ENCODE measurements at places on chromosomes 5 and 9. TPM values are rescaled to one million over a fixed set of nuclear protein-coding genes. Genes with fewer than 3 reads are reported as not detected.

Gene BRD9
- total RNA-seq, result 42.0 TPM

Gene PDE8B
- 15.5 TPM for total RNA-seq

Gene RASGRF2
- total RNA-seq, result 13.4 TPM

Gene RGS7BP
- total RNA-seq, result 21.2 TPM

Gene TNFSF15
- total RNA-seq, result 0.23 TPM

Gene PIP5K1B
- 7.6 TPM for total RNA-seq

Gene IL13
- not detected for total RNA-seq

Gene ACER2
- total RNA-seq, result 7.4 TPM

Gene IL11RA
- total RNA-seq, result 7.2 TPM

Gene GRM6
- total RNA-seq, result 0.23 TPM

Gene PLEKHG4B
- total RNA-seq, result 4.2 TPM

Gene CBY3
- total RNA-seq, result 0.46 TPM

Gene DMRT3
- total RNA-seq, result not detected

Gene SMARCA2
- 157 TPM for total RNA-seq
